ENCODE measurements at places on chromosomes 1 and 21.

DNA sequence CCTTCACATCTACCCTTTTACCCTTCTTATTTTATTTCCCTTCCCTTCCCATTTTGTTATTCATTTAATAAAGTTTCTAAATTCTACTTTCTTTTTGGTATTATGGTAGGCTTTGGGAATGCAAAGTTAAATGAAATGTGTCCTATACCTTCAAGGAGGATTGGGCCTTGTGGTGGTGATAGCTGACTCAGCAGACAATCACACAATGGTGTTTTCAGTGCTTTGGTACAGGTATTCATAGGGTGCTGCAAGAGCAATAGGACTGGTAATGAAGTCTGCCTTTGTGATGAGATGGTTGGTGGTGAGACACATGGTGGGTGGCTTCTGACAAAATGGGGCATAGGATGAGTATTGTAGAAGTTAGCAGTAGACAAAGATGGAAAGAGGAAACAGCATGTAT lies 21.9 kb upstream of the SPAG17 start:
- DNase-seq, result no peak

- DNase-seq, result no peak
Measured at GRCh38 chr21:37631319-37632117, 264.9 kb downstream of the DYRK1A start.

- no peak for DNase-seq
Measured at GRCh38 chr1:62810420-62811274, 26.7 kb downstream of the ATG4C start.

DNA sequence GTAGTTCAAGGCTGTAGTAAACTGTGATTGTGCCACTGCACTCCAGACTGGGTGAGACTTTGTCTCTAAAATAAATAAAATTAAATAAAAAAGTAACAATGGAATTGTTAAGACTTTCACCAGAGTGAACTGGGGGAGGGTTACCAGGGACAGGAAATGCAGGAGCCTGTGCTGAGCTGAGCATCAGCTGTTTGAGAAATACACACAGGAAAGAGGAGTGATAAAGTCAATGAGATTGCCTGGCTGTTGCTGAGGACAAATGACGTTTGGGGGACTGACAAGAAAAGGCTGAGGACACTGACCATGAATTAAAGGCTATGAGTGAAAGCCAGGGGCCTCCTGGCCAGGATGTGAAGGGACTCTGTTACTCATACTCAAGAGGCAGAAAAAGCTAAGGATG lies 226.3 kb downstream of the SETD4 start:
- DNase-seq, result no peak

DNA sequence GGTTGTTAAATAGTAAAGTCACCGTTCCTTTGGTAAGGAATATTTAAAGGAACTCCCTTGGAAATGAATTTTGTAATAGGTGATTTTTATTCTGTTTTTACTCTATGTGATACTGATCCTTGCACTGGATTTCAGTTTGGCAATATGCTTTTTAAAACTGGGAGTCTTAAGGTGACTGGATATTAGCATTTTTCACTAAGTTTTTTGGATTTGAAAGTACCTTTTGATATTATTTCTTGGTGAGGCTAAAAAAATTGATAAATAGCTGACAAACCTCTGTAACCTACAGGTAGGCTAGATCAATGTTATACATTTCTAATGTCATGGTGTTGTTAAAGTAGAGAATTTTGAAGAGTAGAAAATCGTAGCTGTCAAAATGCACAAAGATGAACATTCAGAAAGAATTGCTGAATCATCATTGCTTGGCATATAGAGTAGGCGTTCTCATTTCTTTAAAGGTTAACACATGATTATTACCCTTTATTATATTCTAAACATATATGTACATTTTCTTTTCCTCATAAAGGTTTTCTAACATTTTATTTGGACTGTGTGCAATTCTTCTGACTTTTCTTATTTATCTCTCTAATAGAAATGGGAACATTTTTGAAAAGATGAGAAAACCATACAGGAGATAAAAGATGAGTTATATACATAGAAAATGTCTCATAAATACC lies 1.5 kb upstream of the DNAJB4 start:
- DNase-seq, result no peak

- no peak for DNase-seq
Measured at GRCh38 chr1:211724687-211725196, 49.3 kb upstream of the NEK2 start.

DNA sequence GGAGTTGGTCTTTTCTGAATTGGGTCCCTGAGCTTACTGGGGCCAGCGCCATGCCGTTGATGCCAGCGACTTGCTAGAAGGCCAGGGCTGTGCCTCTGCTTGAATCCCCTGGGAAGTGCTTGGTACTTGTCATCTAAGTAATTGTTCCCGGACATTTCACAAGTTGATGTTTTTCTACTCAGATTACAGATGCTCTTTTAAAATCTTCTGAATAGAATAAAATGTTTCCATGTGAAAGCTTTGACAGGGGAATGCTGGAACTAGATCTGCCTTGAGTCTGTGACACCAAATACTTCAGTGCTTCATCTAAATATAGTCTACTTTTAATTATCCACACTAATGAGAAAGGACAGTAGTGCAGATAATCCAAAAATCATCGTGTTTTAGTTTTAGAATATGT lies 38.3 kb downstream of the PTGFRN start:
- DNase-seq, result no peak

DNA sequence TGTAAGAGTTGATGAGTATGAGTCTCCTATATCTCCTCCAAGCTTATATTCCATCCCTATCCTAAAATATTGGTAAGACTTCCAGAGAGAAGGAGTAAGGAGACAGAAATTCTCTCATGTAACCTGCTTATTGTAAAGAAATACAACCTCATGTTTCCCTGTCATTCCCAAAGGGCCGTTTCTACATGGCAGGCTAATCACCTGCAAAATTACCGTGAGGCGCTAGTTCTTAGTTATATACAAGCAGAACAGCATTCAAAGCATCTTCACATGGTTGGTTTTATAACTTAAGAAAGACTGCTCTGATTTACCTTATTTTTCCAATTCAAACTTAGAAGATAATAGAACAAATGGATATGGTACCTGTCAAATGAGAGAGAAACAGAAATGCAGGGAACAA lies 42.9 kb downstream of the DAB1 start:
- no peak for DNase-seq

DNA sequence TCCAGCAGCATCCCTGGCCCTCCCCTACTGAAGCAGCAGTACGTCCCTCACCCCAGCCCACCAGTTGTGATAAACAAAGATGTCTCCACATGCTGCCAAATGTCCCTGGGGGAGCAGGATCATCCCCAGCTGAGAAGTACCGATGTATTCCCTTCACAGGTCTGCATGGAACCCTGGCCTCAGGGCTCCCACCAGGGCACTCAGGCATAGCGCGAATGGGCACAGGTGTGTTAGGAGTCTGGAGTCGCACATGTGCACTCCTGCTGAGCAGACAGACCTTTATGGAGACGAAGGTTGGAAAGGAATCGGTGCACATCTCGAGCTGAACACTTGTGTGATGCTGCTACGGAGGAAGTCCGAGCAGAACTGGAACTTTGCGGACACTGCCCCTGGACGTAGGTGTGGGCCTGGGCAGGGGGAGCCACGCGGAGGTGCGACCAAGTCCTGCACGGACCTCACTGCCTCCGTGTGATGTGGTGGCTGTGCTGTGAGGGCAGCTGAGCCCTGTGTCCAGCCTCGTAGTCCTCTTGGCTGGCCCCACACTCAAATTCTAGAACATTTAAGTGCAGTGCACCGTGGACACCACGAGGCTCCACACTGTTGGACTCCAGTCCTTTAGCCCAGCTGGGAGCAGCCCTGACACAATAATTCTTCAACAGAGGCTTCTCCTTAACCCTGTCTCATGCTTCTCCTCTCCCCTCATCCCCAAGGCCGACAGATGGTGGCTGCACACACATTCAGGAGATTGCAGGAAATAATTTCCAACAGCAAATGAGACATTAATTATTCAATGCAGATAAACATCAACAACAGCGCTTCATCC lies 43.4 kb downstream of the RSPH1 start:
- DNase-seq, result no peak

DNA sequence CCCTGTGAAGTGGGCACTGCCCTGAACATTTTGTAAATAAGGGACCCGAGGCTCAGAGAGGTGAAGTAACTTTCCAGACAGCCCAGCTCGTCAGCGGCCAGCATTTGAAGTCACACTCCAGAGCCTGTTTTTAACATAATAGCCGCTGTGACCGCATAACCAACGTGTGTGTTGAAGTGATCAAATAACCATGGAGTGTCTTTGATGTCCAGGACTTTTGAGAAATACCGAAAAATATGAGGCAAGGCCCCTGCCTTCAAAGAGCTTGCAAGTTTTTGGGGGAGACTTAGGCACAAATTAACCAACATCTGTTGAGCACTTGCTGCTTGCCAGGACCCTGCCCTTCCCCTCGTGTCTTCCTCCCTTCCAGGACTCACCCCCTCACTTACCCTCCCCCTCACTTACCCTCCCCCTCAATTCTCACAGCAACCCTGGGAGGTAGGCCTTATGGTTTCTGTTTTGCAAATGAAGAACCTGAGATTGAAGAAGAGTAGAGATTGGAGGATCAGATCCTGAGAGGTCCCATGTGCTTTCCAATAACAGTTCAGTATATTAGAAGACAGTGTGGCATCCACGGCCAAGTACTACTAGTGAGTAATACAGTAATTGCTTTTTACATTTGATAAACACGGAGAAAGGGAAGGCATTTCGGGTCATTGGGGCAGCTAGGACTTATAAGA lies 1.3 kb upstream of the SLC16A1 start:
- peak; percentile 88 for DNase-seq

GRCh38 chr1:221637641-221638041 lies 104.2 kb downstream of the DUSP10 start:
- DNase-seq, result peak; percentile 74

GRCh38 chr1:29809446-29810120 lies 573.3 kb downstream of the PTPRU start:
- no peak for DNase-seq

DNA sequence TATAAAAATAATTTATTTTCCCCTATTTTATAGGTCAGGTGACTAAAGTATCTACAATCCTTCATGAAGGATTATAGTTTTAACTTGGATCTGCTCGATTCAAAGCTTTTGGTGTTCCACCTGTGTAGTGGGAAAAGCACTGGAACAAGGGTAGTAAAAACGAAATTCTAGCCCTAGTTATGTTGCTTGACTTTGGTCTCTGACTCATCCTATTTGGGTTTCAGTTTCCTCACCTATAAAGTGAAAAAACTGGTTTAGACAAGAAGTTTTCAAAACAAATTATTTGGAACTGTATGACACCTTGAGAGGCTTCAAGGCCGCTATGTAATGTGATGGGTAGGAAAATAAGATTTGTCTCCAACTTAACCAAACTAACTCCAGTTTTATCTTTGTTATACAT lies 505.2 kb upstream of the ZRANB2 start:
- DNase-seq, result no peak

Data from EL (cell line).